ENCODE measurements at places on chromosomes 3 and 15.
A peak's percentile ranks its signal among the peaks of the same experiment; 100 is the strongest.

DNA sequence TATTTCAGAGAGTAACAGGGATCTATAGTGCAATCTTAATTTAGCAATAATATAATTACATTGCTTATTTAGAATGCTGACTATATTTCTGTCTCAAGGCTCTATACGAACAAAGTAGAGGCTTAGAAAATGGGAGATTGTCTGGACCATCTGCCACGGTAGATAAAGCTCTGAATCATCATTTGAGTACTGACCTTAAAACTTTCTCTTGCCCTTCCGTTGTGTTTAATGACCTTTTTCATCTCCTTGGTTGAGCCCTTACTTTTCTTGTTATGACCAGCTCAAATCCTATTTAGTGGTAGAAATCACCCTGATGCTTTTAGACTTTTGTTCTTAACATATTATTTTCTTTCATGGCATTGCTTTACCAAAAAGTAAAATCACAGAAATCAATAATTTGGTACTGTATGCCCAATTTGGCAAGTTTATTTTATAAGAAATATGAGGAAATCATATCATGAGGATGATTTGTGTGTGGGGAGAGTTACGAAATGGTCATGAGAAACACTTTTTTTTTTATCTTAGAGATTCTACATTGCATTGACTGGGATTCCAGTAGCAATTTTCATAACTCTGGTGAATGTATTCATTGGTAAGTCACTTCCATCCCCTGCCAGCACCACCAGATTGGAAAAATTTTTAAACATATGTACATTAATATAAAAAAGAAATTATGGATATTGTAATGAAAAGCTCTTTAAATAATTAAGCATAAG, 11.0 kb downstream of the NDUFB5 start:
- no peak for DNase-seq

GRCh38 chr15:68301301-68301700, 23.8 kb downstream of the FEM1B start:
- DNase-seq: no peak

GRCh38 chr15:95368755-95369601, 961.5 kb upstream of the NR2F2 start:
- no peak for DNase-seq

DNA sequence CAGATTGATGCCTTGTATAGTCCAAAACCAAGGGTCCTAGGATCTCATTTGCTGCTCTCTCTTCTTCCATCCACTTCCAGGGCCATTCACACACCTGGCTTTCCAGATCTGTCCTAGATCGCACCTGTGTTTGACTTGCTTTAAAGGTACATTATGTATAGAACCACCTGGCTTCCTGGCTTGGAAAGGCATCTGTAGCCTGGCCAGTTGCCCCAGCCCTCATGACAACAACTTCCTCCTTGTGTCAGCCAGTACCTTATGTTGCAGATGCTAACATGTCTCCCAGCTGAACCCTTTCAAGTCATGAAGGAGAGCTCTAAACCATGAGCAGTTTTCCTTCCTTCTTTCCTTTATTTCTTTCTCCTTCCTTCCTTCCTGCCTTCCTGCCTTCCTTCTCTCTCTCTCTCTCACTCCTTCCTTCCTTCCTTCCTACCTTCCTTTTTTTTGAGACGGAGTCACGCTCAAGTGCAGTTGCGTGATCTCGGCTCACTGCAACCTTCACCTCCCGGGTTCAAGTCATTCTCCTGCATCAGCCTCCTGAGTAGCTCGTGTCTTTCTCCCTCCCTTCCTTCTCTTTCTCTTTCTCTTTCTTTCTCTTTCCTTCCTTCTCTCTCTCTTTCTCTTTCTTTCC, 2.5 kb upstream of the HTR3C start:
- peak; percentile 86 for DNase-seq

- DNase-seq: no peak
These were observed 985 bp downstream of the TRPC1 start for GRCh38 chr3:142724682-142725356.

DNA sequence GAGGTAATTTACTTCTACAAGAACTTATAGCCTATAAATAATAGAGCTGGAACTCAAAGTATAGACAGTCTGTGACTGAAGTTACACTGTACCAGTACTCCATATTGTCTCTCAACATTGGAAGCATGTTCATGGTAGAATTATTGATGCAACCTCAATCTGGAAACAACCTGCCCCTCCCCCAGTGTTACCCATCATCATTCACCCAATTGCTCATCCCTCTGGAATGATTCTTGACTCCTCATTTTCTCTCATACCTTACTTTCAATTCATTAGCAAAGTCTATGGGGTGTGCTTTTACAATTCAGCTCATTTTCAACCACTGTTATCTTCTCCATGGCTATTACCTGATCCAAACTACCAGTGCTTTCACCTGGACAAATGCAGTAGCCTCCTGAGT, 151.7 kb downstream of the CPNE4 start:
- DNase-seq: no peak

DNA sequence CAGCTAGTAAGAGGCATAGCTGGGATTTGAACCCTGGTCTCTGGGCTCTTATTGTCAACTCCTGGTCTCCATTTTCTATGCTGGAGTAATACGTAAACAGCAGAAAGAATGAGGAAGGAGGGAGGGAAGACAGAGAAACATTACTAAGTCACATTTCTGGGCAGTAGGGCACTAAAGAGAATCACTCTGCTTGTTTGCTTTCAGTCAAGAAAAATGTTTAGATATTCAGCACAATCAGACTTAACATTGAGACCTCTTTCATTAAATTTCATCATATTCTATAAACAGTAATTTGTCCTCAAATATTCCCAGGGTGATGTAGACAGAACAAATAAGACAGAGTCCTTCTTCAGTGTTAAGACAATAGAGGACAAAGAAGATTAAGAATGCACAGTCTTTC, 67.7 kb upstream of the BNC1 start:
- no peak for DNase-seq

GRCh38 chr3:51350751-51351150, 34.3 kb upstream of the MANF start:
- DNase-seq: no peak

- no peak for DNase-seq
These were observed 205.6 kb upstream of the GRM7 start for GRCh38 chr3:6655275-6655674.

- DNase-seq: no peak
These were observed 3.6 kb upstream of the SMAD6 start for GRCh38 chr15:66698318-66698961.

- DNase-seq: no peak
These were observed 1313.0 kb upstream of the GBE1 start for GRCh38 chr3:83074485-83074884.

GRCh38 chr3:124854009-124854408, 33.2 kb downstream of the ITGB5 start:
- DNase-seq: no peak

DNA sequence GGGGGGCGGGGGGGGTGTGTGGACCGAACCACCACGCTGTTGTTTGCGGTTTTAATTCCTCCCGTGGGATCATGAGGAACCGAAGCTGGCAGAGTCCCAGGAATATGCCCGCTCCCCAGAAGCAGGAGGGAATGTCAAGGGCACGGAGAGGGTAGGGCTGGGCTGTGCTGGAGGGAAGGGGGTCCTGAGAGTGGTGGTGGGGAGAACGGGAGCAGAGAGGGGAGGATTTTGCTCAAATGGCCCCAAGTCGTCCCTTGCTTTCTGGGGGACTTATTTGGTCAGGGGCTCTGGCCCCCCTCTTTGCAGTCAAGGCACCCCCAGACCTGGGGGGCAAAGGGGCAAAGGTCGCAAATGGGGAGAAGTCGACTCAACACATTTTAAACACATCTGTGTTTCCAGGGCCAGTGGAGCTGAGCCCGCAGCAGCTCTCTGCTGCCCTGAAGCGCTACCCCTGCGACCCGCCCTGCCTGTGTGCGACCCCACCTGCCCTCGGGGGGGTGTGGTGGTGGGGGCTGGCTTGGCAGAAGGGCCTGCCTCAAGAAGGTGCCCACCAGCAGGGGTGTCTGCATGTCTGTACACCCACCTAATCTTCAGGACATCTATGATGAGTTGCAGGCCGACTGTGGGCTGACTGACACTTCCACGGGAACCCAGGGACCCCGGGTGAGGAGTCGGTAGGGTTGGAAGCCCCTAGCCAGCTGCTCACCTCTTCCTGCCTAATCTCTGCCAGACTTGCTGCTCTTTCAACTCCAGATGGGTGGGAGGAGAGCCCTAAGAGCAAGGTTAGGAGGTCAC, 602 bp upstream of the ATP2B2 start:
- DNase-seq: no peak

DNA sequence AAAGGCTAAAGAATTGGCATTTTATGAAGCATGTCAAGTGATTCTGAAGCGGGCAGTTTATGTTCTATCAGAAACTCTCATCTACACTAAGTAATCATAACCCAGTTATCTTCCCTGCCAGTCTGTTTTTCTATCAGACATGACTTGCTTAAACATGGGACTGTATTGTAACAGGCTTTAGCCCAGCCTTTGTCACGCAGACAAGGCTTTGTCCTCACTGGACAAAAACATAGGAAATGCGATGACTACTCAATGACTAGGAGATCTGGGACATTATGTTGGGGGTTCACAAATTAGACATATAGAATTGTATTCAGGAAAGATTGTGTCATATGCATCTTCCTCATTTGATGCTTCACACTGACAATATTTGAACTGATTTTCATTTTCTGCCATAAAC, 115.5 kb downstream of the GADL1 start:
- DNase-seq: no peak

- DNase-seq: no peak
These were observed 177.7 kb downstream of the SMAD6 start for GRCh38 chr15:66879531-66880368.

DNA sequence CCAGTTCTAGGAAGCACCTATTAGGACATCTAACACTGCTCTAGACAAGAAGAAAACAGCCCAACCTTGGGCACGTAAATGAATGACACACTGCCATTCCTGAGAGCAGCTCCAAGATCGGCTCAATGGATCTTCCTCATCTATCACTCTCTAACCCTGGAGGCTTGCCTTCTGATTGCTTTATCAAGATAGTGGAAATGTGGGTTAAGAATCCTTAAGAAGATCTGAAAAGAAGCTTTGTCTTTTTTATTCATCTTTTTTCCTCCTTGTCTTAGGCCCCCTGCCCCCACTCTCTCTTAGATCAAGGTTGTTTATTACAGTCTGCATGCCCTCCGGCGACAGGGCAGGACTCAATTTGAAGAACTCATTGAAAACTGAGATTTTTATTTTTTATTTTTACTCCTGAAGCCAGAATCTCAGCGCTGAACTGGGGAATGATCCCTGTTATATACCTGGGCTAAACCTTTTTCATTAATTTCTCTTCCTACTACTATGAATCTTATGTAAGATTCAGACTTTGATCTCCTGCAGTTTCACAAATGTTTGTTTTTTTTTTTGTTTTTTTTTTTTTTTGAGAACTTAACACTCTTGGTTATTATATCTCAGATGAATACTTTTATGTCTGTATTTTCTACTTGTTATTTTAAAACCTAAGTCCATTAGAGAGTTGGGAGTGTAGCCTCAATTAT, 219.5 kb downstream of the SV2B start:
- DNase-seq: no peak

- DNase-seq: no peak
These were observed 181.4 kb downstream of the SMAD6 start for GRCh38 chr15:66883284-66883911.

- no peak for DNase-seq
These were observed 34.1 kb downstream of the ACP3 start for GRCh38 chr3:132351222-132351806.

- DNase-seq: no peak
These were observed 74.5 kb upstream of the C15orf61 start for GRCh38 chr15:67446449-67446848.

DNA sequence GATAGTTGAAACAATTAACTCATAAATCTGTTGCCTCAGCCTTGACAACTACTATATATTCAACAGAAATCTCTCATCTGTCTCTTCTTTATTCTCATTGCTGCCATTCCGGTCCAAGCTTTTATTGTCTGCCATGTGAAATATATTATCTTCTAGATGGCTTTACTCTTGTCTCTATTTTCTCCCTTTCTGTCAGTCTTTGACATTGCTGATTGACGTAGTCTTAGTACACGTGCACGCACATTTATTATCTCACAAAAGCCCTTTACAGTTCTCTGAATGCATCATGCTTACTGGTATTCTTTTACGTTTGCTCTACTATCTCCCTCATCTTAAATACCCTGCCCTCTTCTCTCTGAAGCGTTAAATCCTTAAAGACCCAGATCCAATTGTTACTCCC, 5.6 kb downstream of the PDIA3 start:
- no peak for DNase-seq

- no peak for DNase-seq
These were observed 11.2 kb downstream of the TNFSF10 start for GRCh38 chr3:172511783-172512762.

DNA sequence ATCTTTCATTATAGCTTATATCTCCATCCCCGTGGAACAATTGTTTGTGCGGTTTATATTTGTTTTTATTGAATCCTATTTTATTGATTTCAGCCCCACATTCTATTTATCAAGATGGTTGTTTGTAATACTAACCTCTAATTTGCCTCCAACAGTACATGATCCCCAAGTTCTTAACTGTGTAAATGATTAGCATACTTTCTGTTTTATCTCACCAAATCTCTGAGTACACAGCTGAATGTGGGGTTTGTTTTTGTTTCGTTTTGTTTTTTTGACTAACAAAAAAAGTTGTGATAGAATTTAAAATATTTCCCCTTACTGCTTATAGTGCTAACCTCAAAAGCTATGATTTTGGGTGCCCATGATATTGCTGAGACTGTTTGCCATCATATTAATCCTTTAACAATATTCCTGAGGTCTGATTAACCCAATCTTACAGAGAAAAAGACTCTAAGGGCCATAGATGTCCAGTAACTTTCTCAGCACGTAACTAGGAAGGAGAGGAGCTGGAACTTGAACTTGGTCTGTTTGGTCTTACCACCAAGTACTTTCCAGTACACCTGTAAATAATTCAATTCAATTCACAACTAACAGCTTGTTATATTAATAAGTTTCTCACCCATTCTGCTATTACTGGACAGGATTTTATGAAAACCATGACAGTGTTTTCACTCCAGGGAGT, 789.8 kb downstream of the TUSC7 start:
- DNase-seq: no peak

- no peak for DNase-seq
These were observed 88.9 kb downstream of the ASB7 start for GRCh38 chr15:100691321-100691720.

GRCh38 chr3:161851941-161852566, 355.4 kb downstream of the OTOL1 start:
- DNase-seq: peak; percentile 26

GRCh38 chr15:95078003-95078402, 846.6 kb downstream of the MCTP2 start:
- DNase-seq: no peak

DNA sequence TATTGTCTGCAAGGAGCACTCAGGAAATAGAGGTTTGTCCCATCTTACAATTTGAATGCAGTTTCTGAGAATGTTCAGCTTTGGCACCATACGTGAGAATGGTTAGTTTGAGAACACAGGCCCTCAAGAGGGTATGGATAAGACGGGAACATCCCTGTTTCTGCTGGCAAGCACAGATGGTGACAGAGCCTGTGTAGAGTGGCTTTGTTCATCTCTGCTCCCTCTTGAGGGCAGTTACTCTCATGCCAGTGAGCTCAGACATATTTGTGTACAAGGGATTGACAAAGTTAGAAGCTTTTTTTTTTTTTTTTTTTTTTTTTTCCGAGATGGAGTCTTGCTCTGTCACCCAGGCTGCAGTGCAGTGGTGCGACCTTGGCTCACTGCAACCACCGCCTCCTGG, 71.5 kb upstream of the FILIP1L start:
- DNase-seq: no peak

Data from NCI-H2081 treated with DMSO at 0.1 percent for 48 hours (cell line).